ENCODE measurements at places on chromosomes 7 and 10.

DNA sequence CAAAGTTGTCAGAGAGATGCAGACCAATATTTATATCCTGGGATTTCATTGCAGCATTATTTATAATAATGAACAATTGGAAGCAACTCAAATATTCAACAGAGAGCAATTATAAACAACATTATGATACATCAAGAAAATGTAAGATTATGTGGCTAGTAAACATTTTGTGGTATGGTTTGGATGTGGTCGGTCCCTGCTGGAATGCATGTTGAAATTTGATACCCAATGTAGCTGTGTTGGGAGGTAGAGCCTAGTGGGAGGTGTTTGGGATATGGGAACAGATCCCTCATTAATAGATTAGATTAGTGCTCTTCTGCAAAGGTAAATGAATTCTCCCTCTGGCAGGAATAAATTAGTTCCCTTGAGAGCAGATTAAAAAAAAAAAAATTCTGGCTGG is 350.9 kb downstream of the ANKRD30A start:
- no peak for DNase-seq

DNA sequence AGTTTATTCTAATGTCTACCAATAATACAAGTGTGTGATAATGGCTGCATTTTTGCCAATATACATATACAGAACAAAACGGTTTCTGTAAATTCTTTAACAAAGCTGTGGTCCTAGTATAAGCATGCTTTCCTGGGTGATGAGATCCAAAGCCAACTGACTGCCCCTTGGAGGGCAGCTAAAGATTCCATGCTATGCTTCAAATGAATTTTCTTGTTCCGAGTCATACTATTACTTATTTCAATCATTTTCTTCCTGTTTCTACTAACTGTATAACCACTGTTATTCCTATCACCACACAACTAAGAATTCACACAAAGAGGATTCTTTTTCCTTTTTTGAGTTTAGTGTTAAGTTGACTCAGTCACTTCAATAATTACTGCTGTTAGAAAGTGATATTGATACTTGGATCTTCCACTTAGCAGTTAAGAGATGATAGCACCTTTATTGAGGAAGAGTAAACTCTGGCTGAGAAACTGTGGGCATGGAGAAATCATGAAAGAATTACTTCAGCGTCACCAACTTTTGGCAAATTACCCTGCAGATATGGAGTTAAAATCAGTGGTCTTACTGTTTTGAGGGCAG is 197.5 kb downstream of the ARL4A start:
- no peak for DNase-seq

- DNase-seq, result no peak
Observed at GRCh38 chr7:129670656-129671055, 59.1 kb downstream of the NRF1 start.

GRCh38 chr7:36620166-36620708 is 104.1 kb downstream of the AOAH start:
- no peak for DNase-seq

DNA sequence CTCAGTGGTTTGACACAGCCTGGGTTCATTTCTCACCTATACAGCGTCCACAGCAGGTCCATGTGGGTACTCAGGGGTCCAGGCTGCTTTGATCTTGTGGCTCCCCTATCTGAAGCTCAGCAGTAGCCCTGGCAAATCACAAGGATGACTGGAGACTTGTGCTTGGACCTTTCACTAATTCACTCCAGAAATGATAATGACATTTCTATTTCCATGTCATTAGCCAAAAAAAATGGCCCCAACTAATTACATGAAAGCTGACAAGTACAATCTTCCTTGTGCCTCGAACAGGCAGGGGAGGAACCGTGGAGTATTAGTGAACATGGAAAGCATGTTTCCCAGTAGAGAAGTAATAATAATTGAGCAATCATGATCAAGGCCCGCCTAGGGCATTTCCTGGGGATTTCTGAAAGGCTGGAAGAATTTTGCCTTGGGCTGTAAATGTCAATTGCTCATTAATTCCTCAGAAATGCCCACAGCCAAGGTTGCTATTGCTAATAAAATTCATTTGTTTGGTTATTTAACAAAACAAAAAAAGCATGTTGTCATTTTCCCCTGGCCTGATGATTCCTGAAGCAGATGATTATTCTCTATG is 586.1 kb downstream of the SDK1 start:
- DNase-seq, result no peak
